ENCODE measurements at places on chromosomes 12 and 14. TPM values are rescaled to one million over a fixed set of nuclear protein-coding genes. Genes with fewer than 3 reads are reported as not detected.

Gene FAM181A
- total RNA-seq: not detected

Gene LMO3
- total RNA-seq: not detected

Gene KRT77
- total RNA-seq: not detected

Gene RAB21
- total RNA-seq: 90.5 TPM

Gene TMEM119
- not detected for total RNA-seq

Gene ZDHHC22
- total RNA-seq: not detected

Gene MUCL1
- total RNA-seq: not detected

Gene PRIMA1
- total RNA-seq: not detected

Gene LRRK2
- 0.25 TPM for total RNA-seq

Gene AKAP6
- 0.65 TPM for total RNA-seq

Gene PAX9
- total RNA-seq: not detected

Gene RNF10
- 168 TPM for total RNA-seq

Gene SNAPC1
- 9.9 TPM for total RNA-seq

Gene PPP2R5C
- 222 TPM for total RNA-seq

Gene GNPNAT1
- 38.1 TPM for total RNA-seq

Gene DHRS2
- 3.5 TPM for total RNA-seq

Gene CRIP1
- 285 TPM for total RNA-seq

Gene VRK1
- total RNA-seq: 81.1 TPM

Gene CPSF6
- total RNA-seq: 117 TPM

Gene OR6C2
- total RNA-seq: not detected

Gene NGB
- total RNA-seq: not detected

Gene TPPP2
- not detected for total RNA-seq

Gene RIPK3
- 8.2 TPM for total RNA-seq

Gene TNFRSF1A
- 62.7 TPM for total RNA-seq

Gene SLC25A47
- not detected for total RNA-seq

Gene HPD
- not detected for total RNA-seq

Gene SLC6A13
- 0.80 TPM for total RNA-seq

Gene GPR137C
- 0.55 TPM for total RNA-seq

Gene GUCY2C
- total RNA-seq: not detected

Gene RNF212B
- not detected for total RNA-seq

Gene TAS2R10
- 0.36 TPM for total RNA-seq

Gene CLEC2A
- not detected for total RNA-seq

Gene SRSF9
- 281 TPM for total RNA-seq

Gene TMEM229B
- 1.5 TPM for total RNA-seq

Gene MYH7
- not detected for total RNA-seq

Gene SOAT2
- total RNA-seq: 1.2 TPM

Gene CCDC85C
- total RNA-seq: 4.7 TPM

Gene IL31
- total RNA-seq: 2.0 TPM

Gene KRT71
- not detected for total RNA-seq

Gene WDR89
- total RNA-seq: 29.6 TPM

Gene MANSC4
- total RNA-seq: not detected

Data from activated CD8-positive, alpha-beta memory T cell treated with anti-CD3 and anti-CD28 coated beads for 36 hours (primary cell).